H1 (cell line): ENCODE measurements at places on chromosomes 2 and 18. TPM values are rescaled to one million over a fixed set of nuclear protein-coding genes. Genes with fewer than 3 reads are reported as not detected.

The SDC1 gene
- 45.3 and 46.3 TPM in 2 replicates for total RNA-seq

The CAVIN2 gene
- total RNA-seq = not detected in 2 replicates

The SIX2 gene
- total RNA-seq = 0.84 and 1.0 TPM in 2 replicates

GRCh38 chr18:36419900-36420531, 122.5 kb downstream of the FHOD3 start:
- DNase-seq = no peak

DNA sequence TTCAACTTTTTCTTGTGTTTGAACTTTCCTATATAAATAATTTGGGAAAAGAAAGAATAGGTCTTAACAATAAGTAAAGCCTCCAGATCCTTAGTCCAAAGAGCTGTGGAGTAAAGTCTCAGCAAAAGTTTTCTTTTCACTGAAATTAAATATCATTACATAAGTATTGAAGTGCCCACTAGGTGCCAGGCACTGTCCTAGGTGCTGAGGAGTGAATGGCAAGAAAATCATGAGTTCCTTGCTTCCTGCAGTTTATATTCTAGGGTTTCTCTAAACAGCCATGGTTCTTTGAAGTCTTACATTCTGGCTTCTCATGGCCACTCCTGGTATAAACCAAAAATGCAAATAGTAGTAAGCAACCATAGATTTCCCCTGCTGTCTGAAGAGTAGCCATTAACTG, 59.7 kb downstream of the SPP2 start:
- no peak for DNase-seq

The ZNF892 gene
- total RNA-seq = 10.7 and 10.8 TPM in 2 replicates

DNA sequence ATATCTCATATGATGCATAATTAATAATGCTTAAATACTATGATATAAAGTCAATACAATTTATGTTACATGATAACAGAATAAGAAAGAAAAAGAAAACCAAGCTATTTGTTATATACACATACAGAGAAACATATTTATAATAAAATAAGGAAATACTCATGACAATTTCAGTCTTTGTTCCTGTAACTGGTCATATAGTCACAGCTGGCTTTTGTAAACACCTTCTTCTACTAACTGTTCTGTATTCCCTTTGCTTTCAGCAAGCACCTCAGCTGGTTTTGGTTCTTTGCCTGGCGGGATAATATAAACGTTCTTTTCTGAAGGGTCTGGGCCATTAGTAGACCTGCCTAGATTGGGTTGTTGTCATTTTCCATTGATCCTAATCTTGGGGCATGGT, 158.5 kb downstream of the COPS8 start:
- DNase-seq = no peak

The INSIG2 gene
- total RNA-seq = 6.5 and 7.0 TPM in 2 replicates

GRCh38 chr2:241947401-241947800, 77.9 kb downstream of the RTP5 start:
- no peak for DNase-seq

The PDE11A gene
- total RNA-seq = 0.19 and 0.36 TPM in 2 replicates

- DNase-seq = no peak
Observed at GRCh38 chr2:235958221-235958930, 209.8 kb downstream of the GBX2 start.

The EML4 gene
- total RNA-seq = 99.4 and 104 TPM in 2 replicates

DNA sequence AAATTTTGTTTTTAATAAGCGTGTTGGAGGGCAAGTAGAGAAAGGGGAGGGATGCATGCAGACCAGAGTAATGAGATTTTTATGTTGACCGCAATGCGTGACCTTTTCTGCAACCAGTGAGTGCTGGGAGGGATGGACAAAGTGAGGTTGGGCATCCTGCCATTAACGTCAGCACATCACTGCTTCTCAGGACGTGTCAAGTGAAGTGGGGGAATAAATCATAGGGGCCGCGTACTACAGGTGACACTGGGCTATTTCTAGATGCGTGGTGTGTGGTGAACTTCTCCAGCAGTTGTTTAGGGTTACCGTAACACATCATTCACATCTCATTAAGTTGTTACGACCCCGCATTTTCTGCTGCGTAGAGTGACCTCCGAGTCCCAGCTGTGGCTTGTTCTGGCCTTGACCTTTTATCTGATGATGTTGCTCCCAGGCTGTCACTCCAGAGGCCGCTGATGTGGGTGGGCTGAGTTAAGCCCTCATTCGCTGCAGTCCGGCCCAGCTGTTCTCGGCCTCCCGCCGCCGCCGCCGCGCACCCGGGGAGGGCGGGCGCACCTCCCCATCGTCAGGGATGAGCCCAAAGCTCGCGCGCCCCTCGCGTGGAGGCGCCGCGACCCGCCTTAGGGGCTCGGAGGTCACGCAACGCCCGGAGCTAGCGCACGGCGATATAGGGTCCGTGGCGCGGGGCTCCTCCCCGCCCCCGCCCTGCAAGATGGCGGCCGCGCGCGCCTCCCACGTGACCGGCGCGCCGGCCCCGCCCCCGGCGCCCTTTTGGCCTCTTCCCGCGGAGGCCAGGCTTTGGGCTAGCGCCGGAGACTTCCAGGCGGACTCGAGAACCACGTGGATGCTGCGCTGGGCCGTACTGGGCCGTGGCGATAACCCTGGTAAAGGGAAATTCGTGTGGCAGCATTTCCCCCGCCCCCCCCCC, 3.5 kb downstream of the ZCCHC2 start:
- DNase-seq = no peak

DNA sequence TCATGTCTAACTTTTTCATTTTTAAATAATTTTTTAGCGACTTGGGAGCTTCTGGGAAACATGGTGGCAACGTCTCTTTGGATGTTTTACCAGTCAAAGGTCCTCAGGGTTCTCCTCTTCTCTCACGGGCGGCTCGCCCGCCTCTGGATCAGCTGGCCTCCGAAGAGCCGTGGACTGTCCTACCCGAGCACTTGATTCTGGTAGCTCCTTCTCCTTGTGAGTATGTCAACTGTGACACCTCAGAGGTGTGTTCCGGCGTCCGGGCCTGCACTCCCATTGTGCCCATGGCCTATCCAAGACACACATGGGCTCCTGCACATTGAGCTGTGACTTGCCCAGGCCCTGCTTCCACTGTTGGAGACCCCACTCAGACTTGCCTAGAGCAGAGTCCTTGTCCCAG, 104.3 kb downstream of the CEP192 start:
- no peak for DNase-seq

The KCNG2 gene
- 0.19 TPM in 1 of 2 replicates, not detected in the other for total RNA-seq

DNA sequence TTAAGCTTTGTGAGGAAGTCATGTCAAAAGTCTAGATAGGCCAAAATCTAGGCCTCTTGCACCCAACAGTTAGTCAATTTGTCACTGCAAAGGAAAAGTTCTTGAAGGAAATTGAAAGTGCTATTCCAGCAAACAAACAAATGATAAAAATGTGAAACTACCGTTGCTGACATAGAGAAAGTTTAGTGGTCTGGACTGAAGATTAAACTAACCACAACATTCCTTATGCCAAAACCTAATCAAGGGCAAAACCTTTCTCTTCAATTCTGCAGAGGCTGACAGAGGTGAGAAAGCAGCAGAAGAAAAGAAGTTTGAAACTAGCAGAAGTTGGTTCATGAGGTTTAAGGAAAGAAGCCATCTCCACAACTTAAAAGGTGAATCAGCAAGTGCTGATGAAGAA, 44.0 kb upstream of the LRRTM4 start:
- DNase-seq = no peak

- no peak for DNase-seq
Observed at GRCh38 chr2:214574084-214574781, 163.4 kb downstream of the VWC2L start.

DNA sequence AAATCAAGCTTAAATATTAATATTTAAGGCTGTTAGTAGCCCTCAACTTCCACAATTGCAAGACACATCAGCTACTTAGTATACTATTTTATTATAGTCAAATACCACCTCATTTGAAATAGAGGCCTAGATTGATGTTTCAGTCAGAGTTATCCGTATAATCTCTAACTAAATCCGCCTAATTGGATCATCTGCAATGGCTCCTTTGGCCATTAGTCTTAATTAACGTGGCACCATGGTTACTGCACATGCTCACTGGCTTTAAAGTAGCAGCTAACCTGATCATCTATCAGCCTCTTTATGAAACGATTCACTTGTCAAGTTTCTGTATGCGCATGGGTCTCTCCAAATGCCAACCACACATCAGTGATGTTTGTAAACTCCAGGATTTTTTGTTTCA, 112.3 kb downstream of the COLEC12 start:
- no peak for DNase-seq

DNA sequence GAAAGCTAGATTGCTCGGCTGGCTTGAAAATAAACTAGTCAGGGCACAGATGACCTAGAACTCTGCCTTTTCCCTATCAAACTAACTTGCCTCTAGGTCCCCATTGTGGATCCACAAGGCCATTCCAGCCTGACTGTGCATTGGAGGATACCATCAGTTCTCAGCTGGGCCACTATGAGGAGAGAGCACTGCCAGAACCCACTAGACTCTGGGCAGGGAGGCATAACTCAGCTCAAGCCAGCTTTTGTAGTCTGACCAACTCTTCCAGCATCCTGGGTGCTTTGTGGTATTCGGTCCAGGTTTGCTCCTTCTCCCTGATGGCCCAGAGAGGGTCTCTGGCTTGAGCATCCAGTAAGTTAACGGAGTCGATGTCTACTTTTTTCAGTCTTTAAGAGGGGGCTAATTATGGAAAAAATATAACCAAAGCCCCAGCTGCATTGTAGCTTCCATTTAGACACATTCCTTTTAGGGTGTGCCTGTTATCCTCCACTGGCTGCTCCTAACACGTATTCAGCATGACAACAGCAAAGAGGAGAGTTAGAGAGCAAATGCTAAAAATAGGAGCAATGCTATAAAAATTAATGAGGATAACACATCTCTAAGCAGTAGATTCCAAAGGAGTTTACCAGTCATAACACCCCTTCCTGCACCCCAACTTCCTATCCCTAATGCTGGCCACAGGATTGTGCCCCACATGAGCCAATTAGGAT, 15.2 kb downstream of the GKN2 start:
- no peak for DNase-seq

DNA sequence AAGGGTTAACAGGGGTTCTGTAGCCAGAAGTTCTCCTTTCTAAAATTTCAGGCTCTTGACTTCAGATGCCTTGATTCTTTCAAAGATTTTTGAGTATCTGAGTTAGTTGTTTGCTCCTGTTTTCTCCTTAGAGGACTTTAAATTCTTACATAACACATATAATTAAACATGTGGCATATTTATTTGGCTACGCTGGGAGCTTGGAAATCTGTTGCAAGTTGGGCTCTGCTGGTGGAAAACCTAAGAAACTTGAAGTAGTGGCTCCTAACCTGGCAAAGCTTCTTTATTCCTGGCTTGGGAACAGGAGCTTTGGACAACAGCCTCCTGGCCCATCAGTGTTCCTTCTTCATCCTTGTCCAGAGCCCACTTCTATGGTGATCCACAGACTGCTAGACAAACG, 72.6 kb downstream of the VIT start:
- no peak for DNase-seq

The PTPRN gene
- total RNA-seq = 5.2 and 5.4 TPM in 2 replicates

The DSG2 gene
- total RNA-seq = 138 and 144 TPM in 2 replicates

The ZNF396 gene
- total RNA-seq = 0.74 and 0.94 TPM in 2 replicates

DNA sequence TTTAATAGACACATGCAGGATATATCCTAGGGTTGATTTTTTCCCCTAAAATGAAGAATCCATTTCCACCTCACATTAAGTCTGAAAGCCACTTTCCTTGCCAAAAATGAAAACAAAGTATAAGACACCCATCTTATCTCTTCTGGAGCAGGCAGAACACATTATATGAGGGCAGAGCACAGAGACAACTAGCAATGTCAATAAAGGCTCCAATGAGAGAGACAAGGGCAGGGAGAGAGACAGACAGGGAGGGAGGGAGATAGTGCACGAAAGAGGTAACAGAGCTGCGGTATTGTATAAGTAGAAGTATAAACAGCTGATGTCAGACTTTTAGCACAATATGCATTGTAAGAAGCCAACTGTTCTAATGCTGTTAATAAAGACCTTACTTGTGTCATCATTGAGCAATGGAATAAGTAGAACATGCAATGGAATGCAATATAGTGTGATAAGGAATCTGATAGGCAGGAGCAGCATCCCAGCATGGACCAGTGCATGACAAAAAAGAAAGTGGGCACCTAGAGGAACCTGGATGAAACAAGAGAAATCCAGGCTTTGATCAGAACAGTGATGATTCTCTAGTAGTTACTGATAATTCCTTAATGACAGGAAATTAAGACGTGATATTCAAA, 150.6 kb upstream of the TCF4 start:
- DNase-seq = no peak

GRCh38 chr18:32297579-32298170, 107.8 kb downstream of the MEP1B start:
- no peak for DNase-seq

The ACKR3 gene
- total RNA-seq = 0.73 and 1.4 TPM in 2 replicates

The SPP2 gene
- total RNA-seq = not detected in 2 replicates

The LYPD6B gene
- total RNA-seq = 2.2 and 3.0 TPM in 2 replicates
